ENCODE measurements at places on chromosomes 16 and 17. TPM values are rescaled to one million over a fixed set of nuclear protein-coding genes. Genes with fewer than 3 reads are reported as not detected.

The PIK3R6 gene
- 2.7 TPM for total RNA-seq

The ARL5C gene
- not detected for total RNA-seq

The MYH2 gene
- total RNA-seq, result 1.0 TPM

The SLC7A6 gene
- total RNA-seq, result 61.9 TPM

The KRT28 gene
- not detected for total RNA-seq

The TSNAXIP1 gene
- 0.55 TPM for total RNA-seq

The FN3KRP gene
- 21.4 TPM for total RNA-seq

The TNRC6A gene
- total RNA-seq, result 46.5 TPM

The TPSD1 gene
- 9.4 TPM for total RNA-seq

The DDX52 gene
- 20.9 TPM for total RNA-seq

The HLF gene
- 31.8 TPM for total RNA-seq

- H3K4me1 ChIP-seq, result no peaks in the 10 kb centered on the region
- no peak overlapping the region for H3K4me3 ChIP-seq
- H3K36me3 ChIP-seq, result no peaks in the 10 kb centered on the region
- H3K27me3 ChIP-seq, result no peaks in the 10 kb centered on the region
- no peak for DNase-seq
- no peak overlapping the region for H3K27ac ChIP-seq
These were observed 284.6 kb upstream of the ELAC2 start for GRCh38 chr17:13302419-13302818.

GRCh38 chr17:70040336-70040735 lies 34.7 kb upstream of the KCNJ16 start:
- H3K4me1 ChIP-seq, result no peaks in the 10 kb centered on the region
- no peak overlapping the region for H3K4me3 ChIP-seq
- no peak overlapping the region for H3K27ac ChIP-seq
- no peaks in the 10 kb centered on the region for H3K27me3 ChIP-seq

DNA sequence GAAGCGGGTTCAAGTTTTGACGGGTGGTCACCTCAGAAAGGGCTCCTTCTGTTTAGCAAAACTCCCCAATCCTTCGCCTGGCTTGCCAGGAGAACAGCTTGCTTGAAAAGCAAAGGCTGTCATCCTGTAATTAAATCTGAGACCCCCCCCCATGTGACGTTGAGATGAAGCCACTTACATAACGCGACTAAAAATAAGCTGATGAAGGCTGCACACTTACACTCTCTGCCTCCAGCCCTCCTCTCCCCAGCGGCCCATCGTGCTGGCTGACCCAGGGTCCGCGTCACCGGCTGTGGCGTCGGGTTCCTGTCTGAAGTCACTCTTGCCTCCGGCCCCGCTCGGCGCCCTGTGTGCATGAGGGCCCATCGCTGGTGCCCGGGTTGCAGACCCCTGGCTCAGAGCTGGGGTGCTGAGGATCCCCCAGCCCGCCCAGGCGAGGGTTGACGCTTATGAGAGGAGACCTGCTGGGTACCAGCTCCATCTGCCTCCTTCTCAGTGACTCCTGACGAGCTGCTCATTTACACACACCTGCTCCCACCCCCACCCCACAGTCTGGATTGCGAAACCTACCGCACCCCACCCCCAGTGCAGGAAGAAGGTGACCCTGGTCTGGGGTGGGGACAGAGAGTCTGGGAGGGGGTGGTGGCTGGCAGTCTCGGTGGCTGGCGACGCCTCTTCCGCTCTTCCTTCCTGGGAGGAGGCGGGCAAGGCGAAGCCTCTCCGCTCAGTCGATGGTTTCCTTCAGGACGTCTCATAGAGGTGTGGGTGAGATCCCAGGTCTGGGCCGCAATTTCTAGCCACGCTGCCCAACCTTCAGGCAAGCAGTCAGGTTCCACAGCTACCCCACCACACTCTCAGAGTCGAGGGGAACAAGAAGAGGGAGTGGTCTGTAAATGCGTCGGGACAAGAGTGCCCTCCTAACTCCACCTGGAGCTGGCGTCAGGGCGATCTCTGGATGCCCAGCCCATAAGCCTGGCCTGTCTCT lies 3.1 kb upstream of the BAIAP2 start:
- DNase-seq, result peak; percentile 87
- H3K27ac ChIP-seq, result peak overlapping the region; percentile 72
- no peaks in the 10 kb centered on the region for H3K27me3 ChIP-seq

- peak overlapping the region; percentile 90 for H3K4me3 ChIP-seq
- H3K27ac ChIP-seq, result peak overlapping the region; percentile 89
- H3K27me3 ChIP-seq, result no peaks in the 10 kb centered on the region
These were observed 2.5 kb downstream of the CARHSP1 start for GRCh38 chr16:8866118-8866883.

DNA sequence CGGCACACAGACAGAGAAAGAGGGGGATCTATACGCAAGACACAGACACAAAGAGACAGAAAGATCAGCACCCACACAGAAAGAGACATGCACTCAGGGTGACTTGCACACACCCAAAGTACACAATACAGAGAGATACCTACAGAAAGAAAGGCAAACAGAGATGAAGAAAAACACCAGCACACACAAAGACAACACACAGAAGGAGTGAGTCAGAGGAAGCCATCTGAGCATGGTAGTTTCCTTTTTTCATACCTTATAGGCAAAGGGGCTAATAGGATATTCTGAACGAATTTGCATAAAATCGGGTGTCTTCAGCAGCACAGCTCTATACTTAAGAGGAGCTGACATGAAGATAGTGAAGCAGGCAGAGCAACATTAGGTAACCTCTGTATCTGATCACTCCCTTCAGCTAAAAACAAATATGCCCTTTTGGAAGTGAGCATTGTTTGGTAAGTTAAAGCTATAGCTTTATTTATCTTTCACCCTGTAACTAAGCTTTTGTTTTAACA lies 198.6 kb downstream of the AATF start:
- H3K4me3 ChIP-seq, result no peak overlapping the region
- peaks cover 12% of the 10 kb centered on the region for H3K36me3 ChIP-seq
- H3K4me1 ChIP-seq, result no peaks in the 10 kb centered on the region
- H3K27ac ChIP-seq, result no peak overlapping the region
- DNase-seq, result no peak

- no peaks in the 10 kb centered on the region for H3K27me3 ChIP-seq
- no peak overlapping the region for H3K27ac ChIP-seq
- H3K36me3 ChIP-seq, result no peaks in the 10 kb centered on the region
- H3K4me3 ChIP-seq, result no peak overlapping the region
These were observed 27.6 kb upstream of the ST6GALNAC2 start for GRCh38 chr17:76612977-76613851.

GRCh38 chr17:81241648-81242420 lies 2.7 kb downstream of the NDUFAF8 start:
- H3K27me3 ChIP-seq, result no peaks in the 10 kb centered on the region
- no peak overlapping the region for H3K27ac ChIP-seq
- H3K4me1 ChIP-seq, result peaks cover 19% of the 10 kb centered on the region
- peaks cover 6% of the 10 kb centered on the region for H3K36me3 ChIP-seq
- no peak overlapping the region for H3K4me3 ChIP-seq

DNA sequence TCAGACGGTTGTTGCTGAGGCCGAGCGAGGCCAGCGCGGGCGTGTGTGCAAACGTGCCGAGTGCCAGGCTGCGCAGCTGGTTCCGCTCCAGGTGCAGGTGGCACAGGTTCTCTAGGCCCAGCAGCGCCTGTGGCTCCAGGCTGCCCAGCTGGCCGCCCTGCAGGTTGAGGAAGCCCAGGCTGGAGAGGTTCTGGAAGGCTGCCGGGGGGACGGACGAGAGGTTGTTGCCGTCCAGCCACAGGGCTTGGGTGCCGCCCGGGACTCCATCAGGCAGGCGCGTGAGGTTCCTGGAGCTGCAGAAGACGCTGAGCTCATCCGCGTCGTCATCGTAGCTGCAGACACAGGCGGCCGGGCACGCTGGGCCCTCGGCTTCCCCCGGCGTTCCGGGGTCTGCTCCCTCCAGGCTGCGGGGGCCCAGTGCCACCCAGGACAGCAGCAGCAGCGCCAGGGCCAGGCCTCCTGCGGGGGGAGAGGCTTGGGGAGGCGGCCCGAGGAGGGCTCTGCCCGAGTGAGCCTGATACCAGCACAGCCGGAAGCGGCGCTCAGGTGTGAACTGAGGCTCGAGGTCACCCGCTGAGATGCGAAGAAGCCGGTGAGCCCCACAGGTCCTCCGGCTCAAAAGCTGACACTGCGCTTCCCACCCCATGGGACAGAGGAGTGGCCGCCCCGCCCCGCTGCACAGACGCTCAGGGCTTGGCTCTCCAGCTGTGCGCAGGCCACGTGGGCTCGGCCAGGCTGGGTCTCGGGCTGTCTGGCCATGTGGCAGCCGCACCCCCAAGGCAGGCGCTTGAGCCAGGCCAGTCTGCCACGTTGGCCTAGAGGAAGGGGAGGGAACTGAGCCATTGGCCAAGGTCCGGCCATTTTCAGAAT lies 1.3 kb downstream of the IGFALS start:
- peaks cover 22% of the 10 kb centered on the region for H3K36me3 ChIP-seq
- peak; percentile 63 for DNase-seq
- H3K27ac ChIP-seq, result no peak overlapping the region

DNA sequence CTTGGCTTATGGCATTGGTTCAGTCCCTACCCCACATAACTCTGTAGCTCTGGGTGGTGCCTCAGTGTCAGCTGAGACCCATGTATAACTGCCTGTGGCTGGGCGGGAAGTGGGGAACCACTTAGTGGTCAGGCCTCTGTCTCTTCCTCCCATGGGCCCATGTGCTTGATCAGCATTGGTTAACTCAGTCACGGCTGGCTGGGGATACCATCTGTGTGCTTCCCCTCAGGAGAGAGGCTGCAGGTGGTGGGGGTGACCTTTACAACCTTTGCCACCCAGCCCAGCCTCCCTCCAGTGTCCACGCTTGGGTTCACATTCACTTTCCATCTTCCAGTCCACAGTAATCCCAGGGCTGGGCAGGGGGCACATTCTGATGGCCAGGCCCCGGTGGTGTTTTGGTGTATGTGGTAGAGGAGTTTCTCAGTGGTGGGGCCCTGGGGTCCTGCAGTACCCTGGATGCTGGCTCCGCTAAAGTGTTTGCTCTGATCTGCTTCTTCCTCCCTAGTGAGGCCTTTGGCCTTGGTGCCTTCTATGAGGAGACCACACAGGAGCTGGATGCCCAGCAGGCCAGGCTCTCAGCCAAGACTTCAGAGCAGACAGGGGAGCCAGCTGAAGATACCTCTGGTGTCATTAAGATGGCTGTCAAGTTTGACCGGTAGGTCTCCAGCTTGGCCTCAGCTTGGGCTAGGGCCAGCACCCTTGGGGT lies 10.2 kb upstream of the NFATC3 start:
- no peak overlapping the region for H3K4me3 ChIP-seq
- no peaks in the 10 kb centered on the region for H3K27me3 ChIP-seq
- peaks cover 38% of the 10 kb centered on the region for H3K4me1 ChIP-seq

- H3K27me3 ChIP-seq, result no peaks in the 10 kb centered on the region
- peak; percentile 67 for DNase-seq
- H3K36me3 ChIP-seq, result peaks cover 7% of the 10 kb centered on the region
- no peaks in the 10 kb centered on the region for H3K4me1 ChIP-seq
These were observed 31.7 kb downstream of the RPH3AL start for GRCh38 chr17:320809-321385.

- H3K4me1 ChIP-seq, result no peaks in the 10 kb centered on the region
- no peaks in the 10 kb centered on the region for H3K27me3 ChIP-seq
- no peak for DNase-seq
- H3K27ac ChIP-seq, result no peak overlapping the region
- H3K4me3 ChIP-seq, result no peak overlapping the region
These were observed 307.7 kb downstream of the RBFOX1 start for GRCh38 chr16:7640334-7640733.

- no peak for DNase-seq
- no peaks in the 10 kb centered on the region for H3K4me1 ChIP-seq
- H3K27me3 ChIP-seq, result peaks cover 3% of the 10 kb centered on the region
- no peak overlapping the region for H3K27ac ChIP-seq
These were observed 22.1 kb upstream of the KDM8 start for GRCh38 chr16:27181019-27181790.

GRCh38 chr17:77373299-77374169 lies 232.8 kb downstream of the SEC14L1 start:
- H3K4me3 ChIP-seq, result peak overlapping the region; percentile 87
- H3K27ac ChIP-seq, result peak overlapping the region; percentile 91
- peaks cover 74% of the 10 kb centered on the region for H3K4me1 ChIP-seq
- DNase-seq, result peak; percentile 79
- no peaks in the 10 kb centered on the region for H3K36me3 ChIP-seq
- H3K27me3 ChIP-seq, result no peaks in the 10 kb centered on the region

DNA sequence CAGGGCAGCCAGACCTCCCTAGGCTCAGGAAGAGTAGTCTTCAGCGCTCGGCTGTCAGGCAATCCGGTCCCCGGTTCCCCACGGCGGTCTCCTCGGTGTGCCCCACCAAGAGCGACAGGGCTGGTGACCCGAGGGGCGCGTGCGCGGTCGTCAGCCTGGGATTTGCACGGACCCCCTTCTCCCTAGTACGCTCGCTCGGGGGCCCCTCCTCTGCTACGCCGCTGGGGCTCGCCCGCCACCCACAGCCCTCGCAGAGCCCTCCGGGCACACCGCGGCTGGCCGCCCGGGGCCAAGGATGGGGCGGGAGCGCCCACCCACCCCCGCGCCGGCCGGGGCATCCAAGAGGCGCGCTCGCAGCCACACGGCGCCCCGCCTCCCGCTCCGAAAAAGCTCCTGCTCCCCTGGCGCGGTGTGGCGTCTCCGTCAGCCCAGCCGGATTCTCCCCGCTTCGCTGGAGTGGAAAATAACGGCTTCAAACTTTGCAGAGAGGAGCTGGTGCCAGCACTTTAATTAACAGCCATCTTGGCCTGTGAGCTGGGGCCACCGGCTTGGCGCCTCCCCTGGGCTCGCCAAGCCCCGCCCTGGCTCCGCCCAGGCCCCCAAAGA lies 2.1 kb upstream of the C1QL1 start:
- DNase-seq, result no peak
- no peaks in the 10 kb centered on the region for H3K36me3 ChIP-seq
- H3K4me3 ChIP-seq, result peak overlapping the region; percentile 36
- peaks cover 24% of the 10 kb centered on the region for H3K4me1 ChIP-seq
- peaks cover 49% of the 10 kb centered on the region for H3K27me3 ChIP-seq
- no peak overlapping the region for H3K27ac ChIP-seq

- no peaks in the 10 kb centered on the region for H3K4me1 ChIP-seq
- H3K27ac ChIP-seq, result no peak overlapping the region
- no peak overlapping the region for H3K4me3 ChIP-seq
- DNase-seq, result no peak
- H3K27me3 ChIP-seq, result no peaks in the 10 kb centered on the region
These were observed 289.6 kb upstream of the ERCC4 start for GRCh38 chr16:13630374-13630773.

DNA sequence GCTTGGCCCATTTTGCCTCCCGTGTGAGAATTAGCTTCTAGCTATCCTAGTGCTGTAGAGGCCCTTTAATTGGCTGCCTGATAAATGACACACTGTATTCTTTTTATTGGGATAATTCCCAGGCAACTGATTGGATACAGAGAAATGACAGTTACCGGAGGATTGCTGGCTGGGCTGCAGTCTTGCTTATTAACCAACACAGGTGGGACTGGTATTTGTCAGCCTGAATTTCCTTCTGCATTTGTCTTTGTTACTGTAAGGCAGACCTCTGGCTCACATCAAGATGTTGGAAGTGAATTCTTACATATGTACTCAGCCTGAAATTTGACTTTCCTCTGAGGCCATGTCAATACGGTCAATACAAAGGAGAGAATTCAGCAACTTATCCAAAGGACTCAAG lies 650.8 kb upstream of the SOX9 start:
- no peak overlapping the region for H3K4me3 ChIP-seq
- no peaks in the 10 kb centered on the region for H3K36me3 ChIP-seq
- no peak overlapping the region for H3K27ac ChIP-seq
- H3K27me3 ChIP-seq, result no peaks in the 10 kb centered on the region

GRCh38 chr17:78933025-78933958 lies 8.1 kb upstream of the TIMP2 start:
- no peak overlapping the region for H3K4me3 ChIP-seq
- peaks cover 20% of the 10 kb centered on the region for H3K4me1 ChIP-seq
- peak overlapping the region; percentile 76 for H3K27ac ChIP-seq

Data from upper lobe of right lung (tissue), 1 donor.